ENCODE measurements at places on chromosomes 3 and 15.

GRCh38 chr3:64684715-64685261 lies 3.0 kb downstream of the ADAMTS9 start:
- DNase-seq, result no peak

- no peak for DNase-seq
These were observed 18.8 kb downstream of the ATG7 start for GRCh38 chr3:11290743-11291680.

DNA sequence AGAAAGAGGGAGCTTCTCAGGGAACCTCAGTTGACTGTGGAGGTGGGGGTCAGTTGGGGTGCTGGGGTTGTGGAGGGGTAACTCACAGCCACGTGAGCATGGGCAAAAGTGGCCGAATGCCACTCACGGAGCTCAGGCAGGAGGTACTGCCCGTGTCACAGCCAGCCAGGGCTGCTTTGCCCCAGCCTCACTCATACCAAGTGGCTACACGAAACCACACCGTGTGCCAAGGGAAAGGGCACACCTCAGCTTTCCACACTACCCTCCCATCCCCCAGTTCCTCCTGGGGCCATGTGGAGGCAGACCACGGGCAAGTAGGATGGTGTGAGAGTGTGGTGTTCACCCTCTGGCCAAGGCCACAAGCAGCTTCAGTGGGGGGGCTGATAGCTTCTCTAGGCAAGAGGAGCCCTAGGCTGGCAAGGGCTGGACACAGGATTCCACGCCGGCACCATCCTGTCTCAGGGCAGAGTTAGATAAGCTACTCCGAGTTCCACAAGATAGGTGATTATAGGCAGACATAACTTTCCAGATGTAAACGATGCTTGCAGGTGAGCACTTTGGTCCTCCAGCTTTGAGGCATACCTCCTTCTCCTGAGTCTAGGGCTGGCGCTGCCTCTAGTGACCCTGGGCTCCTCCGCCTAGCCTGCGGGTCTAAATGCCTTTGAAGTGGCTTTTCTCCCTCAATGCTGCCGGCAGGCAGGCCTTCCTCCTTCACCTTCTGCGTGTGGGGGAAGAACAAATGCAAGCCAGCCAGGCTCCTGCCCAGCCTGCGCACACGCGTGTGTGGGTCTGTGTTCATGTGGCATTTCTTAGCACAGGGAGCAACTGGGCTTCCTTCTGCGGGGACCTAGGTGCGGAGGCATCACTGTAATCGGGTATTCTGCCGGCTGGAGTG lies 25.0 kb downstream of the RGMA start:
- no peak for DNase-seq

- DNase-seq, result no peak
These were observed 28.2 kb downstream of the ZNF662 start for GRCh38 chr3:42934111-42934510.

DNA sequence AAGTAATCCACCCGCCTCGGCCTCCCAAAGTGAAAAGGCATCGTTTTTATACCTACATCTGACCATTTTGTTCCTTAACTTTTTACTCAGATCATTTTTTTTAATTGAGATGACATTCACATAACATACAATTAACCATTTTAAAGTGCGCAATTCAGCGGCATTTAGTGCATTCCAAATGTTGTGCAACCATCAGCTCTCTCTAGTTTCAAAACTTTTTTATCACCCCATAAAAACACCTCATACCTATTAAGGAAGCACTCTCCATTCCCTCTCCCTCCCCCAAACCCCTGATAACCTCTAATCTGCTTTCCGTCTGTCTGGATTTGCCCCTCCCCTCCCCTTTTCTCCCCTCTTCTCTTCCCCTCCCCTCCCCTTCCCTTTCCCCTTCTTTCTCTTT lies 310.1 kb downstream of the UACA start:
- DNase-seq, result no peak

GRCh38 chr3:53974324-53974723 lies 82.7 kb upstream of the SELENOK start:
- no peak for DNase-seq

GRCh38 chr3:148333091-148333490 lies 364.6 kb upstream of the AGTR1 start:
- no peak for DNase-seq

DNA sequence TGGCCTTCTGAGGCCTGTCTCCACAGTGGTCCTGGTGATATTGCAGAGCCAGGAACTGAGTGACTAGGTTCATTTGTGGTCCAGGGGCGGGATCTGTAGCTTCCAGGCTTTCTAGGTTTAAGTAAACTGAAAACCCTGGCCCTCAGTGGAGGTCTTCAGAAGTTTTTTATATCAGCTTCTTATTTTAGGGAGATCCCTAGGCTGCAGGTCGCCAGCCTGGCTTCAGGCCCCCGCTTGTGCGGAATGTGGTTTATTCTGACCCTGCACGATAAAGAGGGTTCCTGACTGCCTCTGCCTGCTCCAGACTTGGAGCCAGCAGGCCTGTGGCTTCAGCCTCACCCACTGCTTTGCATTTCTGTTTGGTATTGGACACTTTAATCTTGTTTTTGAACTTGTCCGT lies 133.9 kb upstream of the PLXNA1 start:
- DNase-seq, result no peak

GRCh38 chr3:156964577-156964976 lies 138.4 kb downstream of the LEKR1 start:
- no peak for DNase-seq

- DNase-seq, result no peak
These were observed 324.2 kb upstream of the ATP11B start for GRCh38 chr3:182469086-182469485.

- no peak for DNase-seq
These were observed 402.9 kb downstream of the TBL1XR1 start for GRCh38 chr3:176794406-176794805.

- no peak for DNase-seq
These were observed 13.3 kb upstream of the LMAN1L start for GRCh38 chr15:74799255-74799855.

DNA sequence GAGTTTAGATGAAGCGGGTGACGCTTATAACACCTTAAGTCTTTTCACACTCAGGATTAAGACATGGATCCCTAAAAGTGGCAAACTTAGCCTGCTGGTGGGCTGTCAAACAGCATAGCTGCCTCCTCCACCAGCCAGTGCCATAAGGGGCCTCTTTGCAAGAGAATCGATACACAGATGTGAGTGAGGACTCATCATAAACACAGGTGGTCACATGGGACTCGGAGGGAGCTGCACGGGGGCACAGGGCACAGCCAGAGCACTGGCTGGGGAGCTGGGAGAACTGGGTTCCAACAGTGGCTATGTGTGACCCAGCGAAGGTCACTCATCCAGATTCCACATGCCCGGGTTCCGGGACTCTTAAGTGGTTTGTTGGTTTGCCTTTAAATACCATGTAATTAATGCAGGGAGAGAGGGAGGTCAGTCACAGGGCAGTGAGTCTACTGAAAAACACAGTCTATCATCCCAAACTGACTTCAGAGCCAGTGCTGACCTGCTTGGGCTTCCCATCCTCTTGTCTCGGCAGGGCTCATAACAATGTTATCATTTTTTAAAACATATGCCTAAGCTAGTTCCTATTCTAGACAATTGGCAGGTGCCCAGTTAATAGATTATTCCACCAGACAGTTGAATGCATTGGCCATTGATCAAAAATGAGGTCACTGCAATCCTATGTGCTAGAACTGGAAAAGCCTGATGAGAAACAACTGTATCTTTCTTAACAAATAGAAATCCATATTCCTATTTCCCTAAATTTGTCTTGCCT lies 51.8 kb downstream of the SLC12A8 start:
- DNase-seq, result no peak

GRCh38 chr3:66825375-66825774 lies 172.7 kb upstream of the KBTBD8 start:
- no peak for DNase-seq

GRCh38 chr3:47434849-47435248 lies 40.9 kb downstream of the SCAP start:
- DNase-seq, result no peak

GRCh38 chr3:123773681-123774431 lies 110.3 kb downstream of the MYLK start:
- DNase-seq, result no peak

GRCh38 chr3:125383744-125384143 lies 8.6 kb upstream of the ZNF148 start:
- no peak for DNase-seq

DNA sequence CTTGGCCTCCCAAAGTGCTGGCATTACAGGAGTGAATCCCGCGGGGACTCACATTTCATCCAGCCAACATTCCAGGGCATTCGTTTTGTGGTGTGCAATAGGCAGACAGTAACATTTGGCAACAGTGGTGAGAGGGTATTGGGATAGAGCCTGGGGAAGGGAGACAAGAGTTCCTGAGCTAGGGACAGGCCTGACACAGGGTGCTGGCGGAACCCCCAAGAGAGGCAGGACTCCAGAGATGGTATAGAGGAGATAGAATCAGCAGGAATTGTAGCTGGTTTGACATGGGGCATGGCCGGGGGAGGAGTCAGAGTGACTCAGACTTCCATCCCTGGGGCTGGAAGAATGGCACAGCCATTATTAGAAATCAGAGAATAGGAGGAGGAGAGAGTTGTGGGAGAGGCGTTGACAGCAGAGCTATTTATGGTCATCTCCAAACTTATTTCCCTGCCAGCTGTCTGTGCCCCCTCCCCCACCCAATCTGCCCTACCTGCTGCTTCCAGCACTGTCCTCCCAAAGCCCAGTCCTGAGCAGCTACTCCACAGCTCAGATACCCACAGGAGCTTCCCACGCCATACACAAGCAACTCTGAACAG lies 4.4 kb upstream of the IDH2 start:
- DNase-seq, result no peak

DNA sequence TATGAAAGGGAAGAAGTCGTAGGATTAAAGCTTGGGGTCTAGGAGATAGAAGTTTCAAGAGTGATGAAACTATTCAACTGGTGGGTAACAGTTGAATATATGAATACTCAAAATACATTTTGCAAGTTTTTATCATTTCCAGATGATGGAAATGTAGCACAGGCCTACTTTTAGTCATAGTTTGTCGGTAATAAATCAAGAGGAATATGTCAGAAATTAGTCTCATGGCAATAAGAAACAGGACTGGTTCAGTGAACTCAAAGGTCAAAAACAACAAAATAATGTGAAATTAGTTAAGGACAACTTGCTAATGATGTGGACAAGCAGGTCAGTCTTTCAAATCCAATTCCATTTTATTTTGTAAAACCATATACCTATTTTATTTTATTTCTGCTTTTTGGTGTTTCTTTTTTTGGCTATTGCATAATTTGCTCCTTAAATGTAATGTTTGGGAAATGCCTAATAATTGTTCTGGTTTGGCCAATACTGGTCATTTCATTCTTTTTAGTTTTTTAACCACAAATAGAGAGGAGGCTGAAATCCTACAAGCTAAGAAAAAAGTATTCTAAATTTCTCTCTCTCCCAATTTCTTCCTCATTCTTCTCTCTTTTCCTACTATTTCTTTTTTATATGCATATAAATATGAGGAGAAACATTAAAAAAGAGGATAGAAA lies 195.2 kb upstream of the ARHGEF26 start:
- DNase-seq, result no peak

GRCh38 chr3:98600412-98601095 lies 7.1 kb upstream of the CPOX start:
- DNase-seq, result no peak

DNA sequence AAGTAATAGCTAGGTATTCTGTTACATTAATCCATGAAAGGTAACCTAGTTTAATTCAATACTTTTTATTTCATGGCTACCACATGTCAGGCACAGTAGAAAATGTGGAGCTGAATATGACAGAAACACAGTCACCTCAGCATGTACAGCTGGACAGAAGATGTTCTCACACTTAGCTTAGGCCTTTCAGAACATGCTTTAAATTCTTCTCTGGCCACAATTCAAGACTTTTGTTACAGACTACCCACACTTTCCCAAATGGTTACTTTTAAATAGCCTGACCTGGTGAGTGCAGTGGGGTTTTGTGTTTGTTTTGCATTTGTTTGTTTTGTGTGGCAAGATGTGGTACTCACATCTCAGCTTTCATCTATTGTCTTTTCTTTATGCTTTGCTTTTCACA lies 1079.5 kb downstream of the IGSF11 start:
- DNase-seq, result no peak

DNA sequence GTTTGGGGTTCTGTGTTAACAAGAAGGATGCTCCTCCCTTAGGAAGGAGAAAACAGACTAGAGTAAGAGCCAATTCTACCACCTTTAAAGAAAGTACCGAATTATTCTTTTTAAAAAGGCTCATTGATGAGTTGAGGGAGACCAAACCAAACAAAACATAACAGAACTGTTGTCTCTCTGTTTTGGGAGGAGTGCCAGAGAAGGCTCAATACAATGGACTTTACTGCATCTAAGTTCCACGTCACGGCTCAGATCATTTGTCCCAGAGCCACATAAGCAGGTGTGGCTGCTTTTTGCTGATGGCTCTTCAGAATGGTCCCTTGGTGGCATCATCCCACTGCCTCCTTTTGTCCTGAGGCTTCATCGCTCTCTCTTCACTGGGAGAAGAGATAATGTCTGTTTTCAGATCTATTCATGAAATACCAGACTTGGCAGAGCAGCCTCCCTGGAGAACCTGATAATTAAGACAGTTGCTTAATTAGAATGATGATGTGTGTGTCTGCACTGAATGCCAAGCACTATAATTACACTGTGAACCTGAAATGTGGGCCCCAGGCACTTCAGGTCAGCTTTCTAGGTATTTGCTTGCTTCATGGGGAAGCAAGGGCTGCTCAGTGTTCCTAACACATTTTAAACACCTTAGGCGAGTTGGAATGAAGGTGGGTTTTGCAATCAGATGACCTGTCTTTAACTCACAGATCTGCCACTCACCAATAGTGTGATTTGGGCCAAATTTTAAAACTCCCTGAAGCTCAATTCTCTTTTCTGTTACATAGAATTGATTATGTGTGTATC lies 335.2 kb upstream of the MCTP2 start:
- no peak for DNase-seq

DNA sequence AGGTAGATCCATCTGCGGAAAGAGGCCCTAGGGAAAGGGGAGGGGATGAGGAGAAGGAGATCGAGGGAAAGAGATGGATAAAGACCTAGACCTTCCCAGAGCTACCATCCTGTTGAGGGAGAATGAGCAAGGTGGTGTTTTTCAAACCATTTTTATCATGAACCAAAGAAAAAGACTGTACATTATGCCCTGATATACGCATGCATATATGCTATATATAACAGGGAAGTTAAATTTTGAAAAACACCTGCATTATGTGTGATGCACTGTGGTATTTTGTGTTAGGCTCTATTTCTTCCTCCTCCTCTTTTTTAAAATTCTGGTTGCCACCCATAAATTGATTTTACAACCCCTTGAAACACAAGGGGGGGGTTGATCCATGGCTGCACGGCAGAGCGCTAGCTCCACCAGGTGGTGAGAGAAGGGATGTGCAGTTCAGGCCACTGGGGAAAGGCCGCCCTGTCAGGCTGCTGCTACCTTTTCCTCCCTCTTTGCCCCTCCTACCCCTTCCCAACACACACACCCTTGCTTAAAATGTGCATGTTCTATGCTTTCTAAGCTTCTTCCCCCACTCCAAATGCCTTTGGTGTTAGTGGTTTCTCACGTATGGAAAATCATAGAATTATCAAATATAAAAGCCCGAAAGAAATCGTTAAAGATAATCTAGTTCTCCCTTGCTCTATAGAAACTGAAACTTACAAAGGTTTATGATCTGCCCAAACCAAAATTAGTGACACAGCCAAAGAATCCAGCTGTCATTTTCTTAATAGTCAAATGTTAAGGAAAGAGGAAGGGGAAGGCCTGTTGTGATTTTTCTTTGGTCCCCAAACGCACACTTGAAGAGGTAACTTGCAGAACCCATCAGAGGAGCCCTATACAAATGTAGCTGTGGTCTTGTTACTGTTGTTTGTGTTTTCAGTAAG lies 262.0 kb upstream of the UMPS start:
- no peak for DNase-seq

- no peak for DNase-seq
These were observed 21.5 kb upstream of the GLCE start for GRCh38 chr15:69138963-69139362.

GRCh38 chr15:65431731-65432130 lies 9.0 kb upstream of the IGDCC4 start:
- DNase-seq, result no peak
